ENCODE measurements at places on chromosomes 6 and 20.

DNA sequence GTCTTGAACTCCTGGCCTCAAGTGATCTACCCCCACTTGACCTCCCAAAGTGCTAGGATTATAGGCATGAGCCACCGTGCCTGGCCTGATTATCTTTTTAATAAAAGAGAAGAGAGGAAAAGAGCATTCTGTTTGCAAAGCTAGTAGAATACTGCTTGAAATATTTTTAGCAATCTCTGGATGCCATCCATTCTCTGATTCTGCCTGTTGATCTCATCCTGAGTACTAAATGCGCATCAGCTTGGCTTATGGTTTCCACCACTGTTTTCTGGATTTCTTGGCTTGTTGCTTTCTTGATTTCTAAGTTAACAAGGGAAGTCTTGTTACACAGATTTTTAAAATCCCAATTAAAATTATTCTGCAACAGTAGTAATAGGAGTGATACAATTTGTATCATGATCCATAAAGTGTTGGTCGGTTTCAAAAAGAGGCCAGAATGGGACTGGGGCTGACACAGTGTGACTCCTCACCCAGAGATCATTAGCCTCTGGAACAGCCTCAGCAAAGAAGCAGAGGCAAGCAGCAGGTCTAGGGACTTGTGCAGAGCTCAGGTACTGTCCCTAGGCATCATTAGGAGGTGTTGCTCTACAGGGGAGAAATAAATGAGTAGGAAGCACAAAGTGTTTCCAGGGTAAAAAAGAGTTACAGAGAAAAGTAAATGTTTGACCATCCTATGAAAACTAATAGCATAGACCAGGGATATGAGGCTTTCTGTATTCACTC lies 17.8 kb upstream of the SLC16A10 start:
- DNase-seq: no peak

DNA sequence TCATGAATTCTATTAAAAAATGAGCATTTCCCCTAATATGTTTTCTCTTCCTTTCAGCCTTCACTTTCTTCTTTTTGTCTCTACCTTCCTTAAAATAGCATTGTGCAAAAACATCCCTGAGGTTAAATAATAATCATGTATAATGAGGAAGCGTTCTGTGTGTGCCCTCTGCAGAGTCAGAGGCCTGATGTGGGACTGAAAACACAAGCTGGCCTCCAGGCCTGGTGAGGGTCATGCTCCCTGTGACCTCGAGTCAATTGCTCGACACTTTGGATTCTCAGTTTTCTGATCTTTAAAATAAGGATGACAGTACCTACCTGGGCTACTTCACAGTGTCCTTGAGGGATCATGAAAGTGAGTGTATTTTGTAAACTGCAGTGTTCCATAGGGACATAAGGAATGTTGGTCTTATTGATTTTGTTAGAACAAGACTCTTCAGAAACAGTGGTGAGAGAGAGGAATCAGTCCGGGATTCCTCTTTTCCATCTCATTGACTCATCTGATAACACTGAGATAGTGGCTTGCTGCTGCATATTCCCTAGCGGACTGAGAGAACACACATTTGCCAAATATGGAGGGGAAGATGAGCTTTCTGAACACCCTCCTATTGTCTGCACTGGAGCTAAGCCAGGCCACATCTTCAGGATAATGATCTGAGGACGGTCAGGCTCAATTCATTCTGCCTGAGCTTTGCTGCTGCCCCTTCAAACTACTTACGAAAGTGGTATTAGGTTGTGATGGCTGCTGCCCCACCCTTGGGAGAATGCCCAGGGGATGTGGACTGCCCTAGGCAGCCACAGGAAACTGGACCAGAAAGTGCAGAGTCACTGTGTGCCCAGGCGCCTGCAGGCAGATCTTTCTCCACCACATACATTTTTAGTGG lies 39.6 kb upstream of the PDE7B start:
- peak; percentile 61 for DNase-seq

GRCh38 chr6:15870333-15871043 lies 207.7 kb upstream of the DTNBP1 start:
- DNase-seq: no peak

GRCh38 chr20:58889798-58890517 lies 37.4 kb downstream of the GNAS start:
- no peak for DNase-seq

GRCh38 chr6:12064131-12064530 lies 52.0 kb downstream of the HIVEP1 start:
- no peak for DNase-seq

- no peak for DNase-seq
These were observed 10.1 kb upstream of the PYGB start for GRCh38 chr20:25237610-25238318.

DNA sequence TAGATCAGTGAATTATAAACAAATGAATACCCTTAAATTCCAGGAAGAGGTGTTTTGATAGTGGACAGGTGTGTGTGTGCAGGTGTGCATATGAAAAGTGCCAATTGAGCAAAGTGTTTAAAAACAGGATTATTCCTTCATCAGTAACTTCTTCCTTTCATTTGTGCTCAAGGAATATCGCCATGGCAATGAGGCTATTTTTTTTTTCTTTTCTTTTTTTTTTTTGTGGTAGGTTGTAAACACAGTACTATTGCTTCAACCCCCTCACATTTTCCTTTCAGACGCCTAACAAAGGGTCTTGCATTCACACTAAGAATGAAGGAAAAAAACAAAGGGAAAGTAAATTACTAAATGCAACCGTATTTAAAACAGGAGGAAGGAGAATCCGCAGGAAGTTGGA lies 2.0 kb upstream of the HSPA1B start:
- DNase-seq: no peak

DNA sequence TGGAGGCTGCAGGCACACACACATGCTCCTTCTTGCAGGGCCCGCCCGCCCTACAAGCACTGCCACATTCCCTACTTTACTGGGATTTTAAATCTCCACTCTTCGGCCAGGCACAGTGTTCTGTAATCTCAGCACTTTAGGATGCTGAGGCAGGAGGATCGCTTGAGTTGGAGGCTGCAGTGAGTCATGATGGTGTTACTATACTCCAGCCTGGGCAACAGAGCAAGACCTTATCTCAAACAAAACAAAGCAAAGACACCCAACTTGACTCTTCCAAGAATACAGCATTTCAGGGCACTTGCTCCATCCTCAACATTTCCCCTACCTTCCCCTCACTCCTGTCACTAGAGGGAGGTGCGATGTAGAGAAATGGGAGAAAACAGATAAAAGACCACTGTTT lies 194.0 kb downstream of the MYLK4 start:
- no peak for DNase-seq

- DNase-seq: no peak
These were observed 11.4 kb upstream of the TSPYL4 start for GRCh38 chr6:116265041-116265829.

Data from eye (tissue), 1 donor.